ENCODE measurements at places on chromosomes 2 and 18.

DNA sequence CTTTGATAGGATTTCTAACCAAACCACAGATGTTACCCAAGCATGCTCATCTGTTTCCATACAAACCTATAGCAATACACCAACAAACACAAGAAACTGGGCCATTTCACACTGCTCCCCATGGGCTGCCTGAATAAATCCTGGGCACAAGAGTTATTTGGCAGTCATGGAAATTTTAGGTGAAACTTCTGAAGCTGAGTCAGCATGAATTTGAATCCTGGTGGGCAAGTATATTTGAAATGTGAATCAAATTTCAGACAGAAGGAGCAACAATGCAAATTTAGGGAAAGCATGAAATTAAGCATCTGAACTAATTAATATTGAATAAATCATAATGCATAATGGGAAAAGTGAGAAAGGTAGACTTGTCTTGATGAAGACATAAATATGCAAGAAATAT is 15.9 kb upstream of the TRIM43 start:
- DNase-seq = no peak

GRCh38 chr2:28629910-28630309 is 121.7 kb upstream of the PPP1CB start:
- no peak for DNase-seq

- DNase-seq = no peak
Measured at GRCh38 chr18:76412010-76412817, 82.8 kb downstream of the ZNF516 start.

- no peak for DNase-seq
Measured at GRCh38 chr2:155730804-155731203, 601.7 kb downstream of the NR4A2 start.

DNA sequence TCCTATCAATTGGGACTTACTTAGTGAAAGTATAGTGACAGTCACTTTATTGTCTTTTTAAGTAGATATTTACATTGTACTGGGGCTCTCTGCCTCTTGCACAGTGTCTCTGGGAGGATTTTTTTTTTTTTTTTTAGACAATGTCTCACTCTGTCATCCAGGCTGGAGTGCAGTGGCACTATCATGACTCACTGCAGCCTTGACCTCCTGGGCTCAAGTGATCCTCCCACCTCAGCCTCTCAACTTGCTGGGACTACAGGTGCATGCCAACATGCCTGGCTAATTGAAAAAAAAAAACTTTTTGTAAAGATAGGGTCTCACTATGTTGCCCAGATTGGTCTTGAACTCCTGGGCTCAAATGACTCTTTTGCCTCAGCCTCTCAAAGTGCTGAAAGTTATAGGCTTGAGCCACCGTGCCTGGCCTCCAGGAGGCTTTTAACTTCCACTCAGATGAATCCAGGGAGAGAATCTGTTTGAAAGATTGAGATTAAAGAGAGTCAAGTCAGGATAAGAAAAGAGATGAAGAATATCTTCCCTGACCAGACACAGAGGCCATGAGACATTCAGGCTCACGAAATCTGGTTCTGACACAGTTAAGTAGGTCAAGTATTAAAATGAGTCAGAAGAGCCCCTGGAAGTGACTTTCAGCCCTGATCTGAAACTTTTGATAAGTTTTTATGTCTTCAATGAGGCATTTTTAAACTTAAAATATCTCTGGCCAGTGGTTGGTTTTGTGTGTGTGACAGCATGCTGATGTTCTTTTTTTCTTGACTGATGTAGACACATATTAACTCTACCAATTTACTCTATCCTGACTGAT is 18.3 kb downstream of the ARHGEF33 start:
- DNase-seq = no peak

- no peak for DNase-seq
Measured at GRCh38 chr2:38572167-38572566, 30.6 kb downstream of the HNRNPLL start.

DNA sequence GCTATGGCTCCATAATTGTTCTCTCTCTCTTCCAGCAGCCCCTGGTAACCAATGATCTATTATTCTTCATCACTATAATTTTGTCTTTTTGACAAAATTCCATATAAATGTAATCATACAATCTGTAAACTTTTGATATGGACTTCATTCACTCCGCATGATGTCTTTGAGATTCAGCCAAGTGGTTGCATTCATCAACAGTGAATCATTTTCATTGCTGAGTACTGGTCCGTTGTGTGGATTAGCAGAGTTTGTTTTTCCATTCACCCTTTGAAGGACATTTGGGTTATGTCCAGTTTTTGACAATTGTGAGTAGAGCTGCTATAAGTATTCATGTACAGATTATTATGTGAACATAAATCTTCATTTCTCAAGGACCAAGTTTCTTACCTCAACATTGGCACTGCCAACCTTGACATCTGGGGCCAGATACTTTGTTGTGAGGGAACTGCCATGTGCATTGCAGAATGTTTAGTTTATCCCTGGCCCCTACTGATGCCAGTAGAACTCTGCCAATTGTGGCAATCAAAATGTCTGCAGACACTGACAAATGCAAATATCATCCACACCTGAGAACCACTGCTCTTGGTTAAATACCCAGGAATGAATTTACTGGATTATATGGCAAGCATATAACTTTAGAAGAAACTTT is 48.4 kb upstream of the BCL2L11 start:
- DNase-seq = no peak

DNA sequence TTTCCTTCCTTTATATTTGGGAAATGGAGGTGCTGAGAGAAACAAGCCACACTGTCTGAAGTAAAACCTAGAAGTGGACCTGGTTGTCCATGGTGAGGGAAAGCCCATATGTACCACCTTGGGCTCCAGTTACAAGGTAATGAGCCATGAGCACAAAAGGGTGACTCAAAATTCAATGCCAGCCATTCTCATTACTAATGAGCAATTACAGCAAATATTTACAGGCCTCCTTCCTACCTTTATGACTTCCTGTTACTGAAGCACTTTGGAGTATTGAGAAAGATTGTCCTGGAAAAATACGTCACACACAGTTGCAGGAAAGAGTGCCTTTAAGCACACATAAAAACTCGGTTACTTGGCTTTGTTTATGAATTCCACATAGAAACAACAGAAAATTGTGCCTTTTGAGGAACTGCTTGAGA is 9.1 kb downstream of the EPAS1 start:
- DNase-seq = no peak

- peak; percentile 30 for DNase-seq
Measured at GRCh38 chr2:40244675-40245074, 207.2 kb downstream of the SLC8A1 start.

- no peak for DNase-seq
Measured at GRCh38 chr2:146414456-146414855, 1430.4 kb upstream of the ACVR2A start.

DNA sequence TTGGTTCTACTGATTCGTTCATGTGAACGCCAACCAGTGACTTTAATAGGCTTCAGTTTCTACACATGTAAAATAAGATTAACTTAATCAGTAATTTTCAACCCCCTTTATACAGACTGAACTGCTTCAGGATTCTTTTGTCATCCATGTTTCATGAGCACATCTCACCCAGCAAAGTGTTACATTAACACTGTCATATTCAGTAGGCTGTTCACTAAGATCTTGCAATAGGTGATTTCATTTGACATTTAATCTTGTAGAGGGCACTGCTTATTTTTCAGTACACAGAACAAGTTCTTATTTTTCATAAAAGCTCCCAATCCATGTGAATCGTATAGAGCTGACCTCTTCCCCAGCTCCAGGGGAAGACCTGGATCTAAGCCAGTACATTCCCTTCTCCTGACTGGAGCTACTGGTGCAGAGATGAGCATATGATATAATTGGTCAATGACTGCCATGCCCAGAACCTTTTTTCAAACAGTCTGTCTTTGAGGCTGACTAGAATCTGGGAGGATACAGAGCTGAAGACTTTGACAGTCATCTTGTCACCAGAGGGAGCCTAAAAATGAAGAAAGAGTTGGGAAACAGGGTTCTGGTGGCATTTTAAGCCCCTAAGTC is 72.2 kb upstream of the CHRNA1 start:
- DNase-seq = no peak

Measured in right kidney (tissue), 9 donors.